Left lung (tissue), 14 donors: ENCODE measurements at places on chromosomes 6 and 20. TPM values are rescaled to one million over a fixed set of nuclear protein-coding genes. Genes with fewer than 3 reads are reported as not detected.

GRCh38 chr20:14865169-14865568 is 527.8 kb upstream of the FLRT3 start:
- no peak for DNase-seq

GRCh38 chr20:63847237-63848002 is 13.9 kb upstream of the ABHD16B start:
- DNase-seq, result no peak

DNA sequence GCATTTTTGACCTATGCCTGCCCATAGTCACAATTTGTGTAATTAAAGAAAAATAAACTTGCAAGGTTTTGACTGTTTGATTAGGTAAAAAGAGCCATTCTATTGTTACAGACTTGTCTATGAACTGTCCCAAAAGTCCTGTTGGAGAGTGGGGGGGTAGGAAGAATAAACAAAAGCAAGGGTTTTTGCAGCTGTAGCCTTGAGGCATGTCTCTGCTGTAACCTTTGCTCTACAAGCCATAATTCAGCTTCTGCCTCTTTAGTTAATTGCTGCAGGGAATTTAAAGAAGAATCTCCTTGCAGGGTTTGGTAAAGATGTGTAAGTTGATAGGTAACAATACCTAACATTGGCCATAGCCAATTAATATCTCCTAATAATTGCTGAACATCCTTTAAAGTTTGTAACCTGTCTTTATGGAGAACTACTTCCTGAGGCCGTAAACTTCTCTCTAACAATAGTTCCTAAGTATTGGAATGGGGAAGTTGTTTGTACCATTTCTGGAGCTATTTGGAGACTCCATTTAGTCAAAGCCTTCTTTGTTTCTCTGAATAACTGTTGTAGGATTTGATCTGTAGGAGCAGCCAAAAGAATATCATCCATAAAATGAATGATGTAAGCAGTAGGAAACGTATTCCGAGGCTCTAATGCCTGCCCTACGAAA is 7.9 kb upstream of the ABHD12 start:
- DNase-seq, result no peak

DNA sequence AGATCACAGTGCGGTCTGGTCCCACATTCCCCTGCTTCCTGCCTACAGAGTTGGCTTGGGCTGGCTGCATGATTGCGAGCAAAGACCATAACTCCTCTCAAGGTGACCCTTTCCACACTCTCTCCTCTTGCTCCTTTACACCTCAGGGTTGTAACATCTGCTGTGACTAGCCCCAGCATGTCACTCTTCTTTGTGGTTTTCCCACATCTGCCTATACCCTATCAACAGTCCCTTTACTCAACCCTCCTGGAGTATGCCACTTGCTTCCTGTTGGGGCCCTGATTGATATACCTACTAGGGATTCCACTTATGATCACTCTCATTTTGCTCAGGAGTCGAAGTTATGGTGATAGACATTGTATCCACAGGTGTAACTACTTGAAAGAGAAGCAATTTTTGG is 58.9 kb upstream of the SGK1 start:
- DNase-seq, result no peak

SLCO4A1 gene
- total RNA-seq, result 11.5 TPM

SYNE1 gene
- total RNA-seq, result 201 TPM

MYMX gene
- total RNA-seq, result not detected
